ENCODE measurements at places on chromosomes 2 and 18.

- DNase-seq: no peak
Observed at GRCh38 chr2:101362777-101363176, 24.5 kb downstream of the CREG2 start.

DNA sequence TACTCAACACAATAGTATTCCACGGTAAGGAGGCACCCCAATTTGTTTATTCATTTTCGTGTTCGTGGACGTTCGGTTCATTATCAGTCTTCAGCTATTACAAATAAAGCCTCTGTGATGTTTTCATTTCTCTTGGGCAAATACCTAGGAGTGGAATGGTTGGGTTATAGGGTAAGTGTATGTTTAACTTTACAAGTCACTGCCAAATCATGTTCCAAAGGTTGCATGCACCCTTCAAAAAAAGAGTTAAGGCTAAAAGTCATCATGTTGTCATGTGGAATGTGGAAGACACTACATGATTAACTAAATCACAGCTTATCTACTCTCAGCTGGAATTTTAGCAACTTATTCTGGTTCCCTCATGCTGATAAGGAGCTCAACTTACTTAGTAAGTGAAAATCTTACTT is 15.8 kb downstream of the INO80C start:
- no peak for DNase-seq

DNA sequence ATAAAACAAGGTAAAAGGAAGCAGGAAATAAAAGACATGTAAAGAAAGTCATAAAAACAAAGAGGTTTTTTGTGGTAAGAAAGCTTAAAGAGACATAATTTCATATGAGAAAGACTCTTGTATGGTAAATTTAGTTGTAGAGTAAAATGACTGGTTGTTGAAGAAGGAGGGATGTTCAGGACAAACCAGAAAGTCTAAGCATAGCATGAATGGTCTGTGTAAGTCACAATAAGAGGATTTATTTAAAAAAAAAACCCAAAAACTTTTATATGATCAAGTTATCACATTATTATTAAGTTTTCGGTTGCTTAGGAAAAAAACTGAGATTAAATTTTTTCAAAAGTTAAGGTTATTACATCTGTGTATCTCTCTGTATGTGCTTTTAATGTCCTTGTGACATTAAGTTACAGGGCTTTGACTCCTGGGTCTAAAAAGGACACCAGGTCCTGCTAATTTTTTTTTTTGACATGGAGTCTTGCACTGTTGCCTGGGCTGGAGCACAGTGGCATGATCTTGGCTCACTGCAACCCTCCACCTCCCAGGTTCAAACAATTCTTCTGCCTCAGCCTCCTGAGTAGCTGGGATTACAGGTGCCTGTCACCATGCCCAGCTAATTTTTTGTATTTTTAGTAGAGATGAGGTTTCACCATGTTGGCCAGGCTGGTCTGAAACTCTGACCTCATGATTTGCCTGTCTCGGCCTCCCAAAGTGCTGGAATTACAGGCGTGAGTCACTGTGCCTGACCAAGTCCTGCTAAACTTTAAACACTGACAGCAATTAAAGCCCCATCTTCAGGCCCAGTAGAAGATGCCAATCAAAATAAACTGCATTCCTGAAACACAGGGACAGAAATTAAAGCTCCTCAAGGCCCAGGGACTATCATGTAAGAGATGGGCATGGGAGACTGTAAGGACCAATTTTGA is 14.2 kb upstream of the OXER1 start:
- DNase-seq: no peak

GRCh38 chr2:118380915-118381653 is 292.8 kb downstream of the INSIG2 start:
- DNase-seq: no peak

DNA sequence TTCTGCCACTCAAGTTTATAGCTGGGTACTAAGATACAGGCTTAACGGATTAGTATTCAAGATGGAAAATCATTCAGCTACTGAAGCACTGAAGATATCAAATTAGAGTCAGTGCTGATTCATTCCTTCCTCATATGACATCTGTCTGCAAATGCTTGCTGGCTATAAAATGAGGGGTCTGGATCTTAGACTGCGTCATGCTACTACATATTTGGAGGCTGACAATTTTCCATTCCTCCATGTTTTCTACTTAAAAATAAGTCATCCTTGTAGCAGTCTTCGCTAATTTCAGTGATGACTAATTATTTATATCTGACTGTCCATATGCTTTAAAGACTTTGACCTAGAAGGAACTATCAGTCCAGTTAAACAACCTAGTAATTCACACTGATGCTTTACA is 233.4 kb downstream of the RIT2 start:
- no peak for DNase-seq

DNA sequence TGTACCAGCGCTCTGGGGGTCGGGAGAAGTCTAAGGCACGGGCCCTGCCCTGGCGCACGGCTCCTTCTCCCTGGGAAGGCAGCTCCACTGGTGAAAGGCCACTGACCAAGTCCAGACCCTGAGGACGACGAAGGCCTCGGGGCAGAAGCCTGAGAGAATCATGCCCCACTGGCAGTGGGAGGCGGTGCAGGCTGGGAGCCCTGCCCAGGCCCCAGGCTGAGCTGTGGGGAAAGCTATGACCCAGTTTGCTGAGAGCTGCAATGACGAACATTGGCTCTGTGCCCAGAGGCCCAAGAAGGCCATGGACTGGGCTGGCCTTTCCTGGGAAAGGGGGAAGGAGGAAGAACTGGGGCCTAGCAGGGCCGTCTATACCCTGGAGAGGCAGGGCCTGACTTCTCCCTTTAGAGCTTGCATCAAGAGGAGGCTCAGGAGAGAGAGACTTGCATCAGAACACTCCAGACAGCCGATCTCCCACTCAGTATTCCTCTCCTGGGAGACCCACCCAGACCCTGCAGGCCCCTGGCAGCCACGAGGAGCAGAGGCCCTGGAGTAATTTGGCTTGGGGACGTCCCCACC is 32.9 kb downstream of the HS1BP3 start:
- DNase-seq: no peak

GRCh38 chr2:168736649-168737445 is 65.6 kb upstream of the NOSTRIN start:
- no peak for DNase-seq

- no peak for DNase-seq
Observed at GRCh38 chr2:70574109-70574508, 20.5 kb upstream of the TGFA start.

DNA sequence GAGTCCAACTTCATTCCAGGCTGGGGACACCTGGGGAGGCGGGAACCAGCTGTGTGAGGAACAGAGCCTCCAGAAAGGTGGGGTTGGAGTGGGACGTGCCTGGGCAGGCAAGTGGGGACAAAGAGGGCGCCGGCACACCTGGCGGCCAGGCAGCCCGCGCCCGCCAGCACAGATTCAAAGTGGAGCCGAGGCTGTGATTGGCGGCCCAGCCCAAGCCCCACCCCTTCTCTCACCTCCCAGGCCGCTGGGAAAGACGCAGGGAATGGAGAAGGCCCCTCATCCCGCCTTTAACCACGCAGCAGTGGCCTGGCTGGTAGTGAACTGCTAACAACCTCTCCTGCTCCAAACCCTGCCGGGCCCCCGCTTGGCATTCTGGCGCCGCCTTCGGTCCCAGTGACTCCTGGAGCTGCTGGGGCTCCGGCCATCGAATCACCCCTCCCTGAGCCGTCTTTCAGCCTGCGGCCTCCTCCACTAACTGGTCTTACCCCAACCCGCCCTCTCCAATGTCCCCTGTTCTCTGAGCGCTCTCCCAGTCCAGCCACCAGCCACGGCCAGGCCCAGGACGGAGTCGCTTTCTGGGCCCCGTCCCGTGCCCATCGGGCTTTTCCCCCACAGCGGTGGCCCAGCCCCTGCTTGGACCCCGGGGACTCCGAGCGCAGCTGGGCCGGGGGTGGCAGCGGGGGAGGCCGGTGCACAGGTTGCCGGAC is 27.9 kb upstream of the PTMA start:
- DNase-seq: no peak

GRCh38 chr18:62717925-62718800 is 2.8 kb downstream of the PHLPP1 start:
- DNase-seq: no peak

- DNase-seq: no peak
Observed at GRCh38 chr2:59702026-59702425, 851.4 kb downstream of the BCL11A start.

DNA sequence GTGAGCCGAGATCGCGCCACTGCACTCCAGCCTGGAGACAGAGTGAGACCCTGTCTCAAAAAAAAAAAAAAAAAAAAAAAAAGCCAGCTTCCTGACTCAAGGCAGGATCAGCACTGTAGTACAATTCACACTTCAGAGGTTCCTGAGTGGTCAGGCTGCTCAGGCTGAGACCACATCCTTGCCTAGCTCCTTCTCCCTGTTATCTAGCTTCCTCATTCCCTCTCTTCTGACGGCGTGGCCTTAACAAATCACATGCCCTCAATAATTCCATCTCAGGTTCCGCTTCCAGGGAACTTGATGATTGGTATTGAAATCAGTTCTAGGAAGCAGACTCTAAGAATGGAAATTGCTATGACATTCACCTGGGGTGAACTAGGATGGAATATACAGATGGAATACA is 29.8 kb upstream of the KDM3A start:
- no peak for DNase-seq

DNA sequence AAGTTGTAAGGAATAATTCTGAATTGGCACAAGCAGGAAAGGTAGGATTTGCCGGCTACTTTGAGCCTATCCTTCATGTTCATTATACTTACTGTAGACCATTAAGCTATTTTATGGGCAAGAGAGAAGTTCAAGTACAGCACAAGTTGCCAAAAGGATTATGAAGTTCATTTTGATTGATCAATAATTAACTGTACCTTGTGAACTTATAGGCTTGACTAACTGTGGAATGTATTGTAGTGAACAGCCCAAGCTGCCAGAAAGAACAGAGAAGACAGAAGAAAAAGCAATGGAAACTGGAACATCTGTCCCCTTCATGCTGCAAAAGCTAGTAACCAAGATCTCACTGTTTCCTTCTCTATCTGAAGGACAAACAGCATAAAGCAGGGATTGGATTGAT is 810.1 kb upstream of the ZEB2 start:
- DNase-seq: no peak

GRCh38 chr18:27226556-27227075 is 41.5 kb upstream of the CHST9 start:
- DNase-seq: no peak

DNA sequence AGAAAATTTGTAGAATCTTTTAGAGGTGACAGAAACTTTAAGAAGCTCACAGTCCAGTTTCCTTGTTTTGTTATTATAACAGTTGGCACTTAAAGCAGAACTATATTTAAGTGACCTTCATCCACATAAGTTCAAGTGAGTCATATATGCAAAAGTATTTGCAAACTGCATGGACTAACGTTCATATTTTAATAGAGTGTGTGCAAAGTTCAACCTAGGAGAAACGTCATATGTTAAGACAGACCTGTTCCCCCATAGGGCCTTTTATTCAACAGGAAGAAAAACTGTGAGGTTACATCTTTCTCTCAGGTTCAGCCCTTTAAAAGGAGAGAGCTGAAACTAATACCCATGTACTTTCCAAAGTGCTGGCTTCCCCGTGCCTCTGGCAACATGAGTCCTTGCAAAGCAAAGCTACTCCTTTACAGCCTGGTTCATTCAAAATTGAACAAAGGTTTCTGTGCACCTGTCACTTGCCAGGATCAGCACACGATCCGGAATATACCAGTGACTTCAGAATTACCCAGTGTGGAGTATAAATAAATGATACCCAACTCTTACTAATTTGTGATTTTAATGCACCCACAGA is 280.0 kb upstream of the RAB12 start:
- no peak for DNase-seq

DNA sequence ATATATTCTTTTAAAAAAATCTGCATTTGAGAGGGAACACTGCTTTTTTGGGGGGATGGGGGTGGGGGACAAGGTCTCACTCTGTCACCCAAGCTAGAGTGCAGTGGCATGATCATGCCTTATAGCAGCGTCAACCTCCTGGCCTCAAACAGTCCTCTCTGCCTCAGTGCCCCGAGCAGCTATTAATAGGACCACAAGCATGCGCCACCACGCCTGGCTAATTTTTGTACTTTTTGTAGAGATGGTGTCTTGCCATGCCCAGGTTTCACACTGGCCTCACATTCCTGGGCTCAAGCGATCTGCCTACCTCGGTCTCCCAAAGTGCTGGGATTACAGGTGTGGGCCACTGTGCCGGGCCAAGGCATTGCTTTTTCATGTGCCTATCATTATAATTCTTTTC is 154.2 kb downstream of the ATAD2B start:
- no peak for DNase-seq

DNA sequence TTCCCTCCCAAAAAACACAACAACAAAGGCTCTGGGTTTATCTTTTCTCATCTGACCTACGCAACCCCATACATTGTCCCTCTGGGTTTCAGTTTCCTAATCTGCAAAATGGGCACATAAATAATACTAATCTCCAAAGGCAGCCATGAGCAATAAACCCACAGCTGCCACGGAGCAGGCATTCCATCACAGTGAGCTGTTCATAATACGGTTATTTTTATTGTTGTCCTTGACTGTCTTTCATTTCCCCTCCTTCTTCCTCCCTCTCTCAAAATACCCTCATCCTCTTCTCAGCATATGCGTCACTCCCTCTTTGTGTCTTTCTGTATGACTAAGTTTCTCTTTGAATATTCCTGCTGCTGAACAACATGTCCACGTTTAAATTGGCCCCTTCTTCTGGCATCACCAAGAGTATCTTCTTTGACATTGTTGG is 129.8 kb upstream of the CAB39 start:
- DNase-seq: no peak

DNA sequence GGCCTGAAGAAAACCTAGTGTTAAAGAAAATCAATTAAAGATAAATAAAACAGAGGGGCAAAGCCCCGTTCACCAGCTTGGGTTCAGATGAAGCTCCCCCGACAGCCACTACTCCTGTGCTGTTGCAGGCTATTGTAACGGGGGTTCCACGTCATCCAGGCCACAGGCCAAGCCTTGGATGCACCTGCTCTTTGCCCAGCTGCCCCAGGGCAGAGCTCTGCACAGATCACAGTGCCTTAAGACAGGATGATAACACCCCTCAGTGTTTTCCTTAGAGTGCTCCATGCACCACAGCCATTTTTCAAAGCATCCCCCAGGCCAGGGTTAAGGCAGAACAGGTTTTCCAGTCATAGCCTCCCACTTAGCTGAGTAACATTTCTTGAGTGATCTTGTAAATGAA is 32.0 kb downstream of the FASTKD2 start:
- DNase-seq: no peak
